ENCODE measurements at places on chromosomes 2 and 18.

DNA sequence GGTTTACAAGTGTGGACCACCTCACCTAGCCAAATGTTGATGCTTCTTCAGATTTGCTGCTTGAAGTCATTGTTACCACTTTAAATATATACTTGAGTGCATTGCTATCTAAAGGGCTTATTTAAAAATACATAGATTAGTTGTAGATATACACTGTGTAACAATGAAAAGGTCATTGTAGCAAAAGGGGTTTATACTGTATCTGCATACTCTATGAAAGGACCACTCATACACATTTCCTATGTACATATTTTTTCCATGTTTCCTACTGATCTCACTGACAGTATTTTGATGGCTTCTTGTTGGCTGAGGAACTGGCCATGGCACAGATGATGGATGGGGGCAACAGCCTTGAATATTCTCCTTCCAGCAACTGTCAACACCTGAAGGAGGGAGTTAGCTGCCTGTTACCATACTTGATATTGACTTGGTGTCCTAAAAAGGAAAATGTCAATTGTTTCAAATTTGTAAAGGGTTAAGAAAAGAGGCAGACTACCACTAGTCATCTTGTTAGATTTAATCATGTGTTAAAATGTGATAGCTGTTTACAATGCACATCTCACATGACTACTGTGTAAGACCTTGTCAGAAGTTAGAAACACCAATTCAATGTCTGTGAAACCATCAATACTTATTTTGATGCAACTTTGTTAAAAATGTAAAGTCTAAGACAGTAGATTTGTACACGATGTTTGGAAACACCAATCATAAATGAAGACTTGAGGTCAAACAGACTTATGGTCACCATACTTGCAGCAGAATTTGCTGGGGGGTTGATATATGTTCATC is 33.5 kb downstream of the RAB10 start:
- no peak for DNase-seq

DNA sequence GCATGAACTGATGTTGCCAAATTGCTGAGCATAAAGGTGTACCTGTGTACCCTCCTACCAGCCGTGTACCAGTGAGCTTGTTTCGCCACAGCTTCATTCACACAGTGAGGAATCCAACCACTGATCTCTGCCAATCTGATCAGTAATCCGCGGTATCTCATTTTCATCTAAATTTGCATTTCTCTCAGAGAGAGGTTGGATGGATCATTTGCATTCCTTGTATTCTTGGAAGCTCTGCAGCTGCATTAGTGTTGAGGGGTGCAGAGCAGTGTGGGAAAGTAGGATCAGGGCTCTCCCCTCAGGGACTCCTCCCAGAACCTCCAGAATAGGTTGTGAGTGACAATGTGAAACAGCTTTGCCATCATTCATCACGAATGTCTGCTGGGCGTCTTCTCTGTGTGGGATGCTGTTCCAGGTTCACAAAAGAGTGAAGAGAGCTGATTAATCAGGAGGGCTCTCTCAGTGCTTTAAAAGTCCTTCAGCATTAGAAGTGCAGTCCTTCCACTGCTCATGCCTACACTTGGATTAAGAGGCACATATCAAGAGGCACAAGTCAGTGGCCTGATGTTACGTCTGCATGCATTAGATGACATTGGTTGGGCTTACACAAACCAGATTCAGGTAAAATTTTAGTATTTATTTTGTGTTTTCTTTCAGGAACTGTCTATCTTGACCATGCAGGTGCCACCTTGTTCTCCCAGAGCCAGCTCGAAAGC is 7.5 kb downstream of the MOCOS start:
- DNase-seq = no peak

- no peak for DNase-seq
Measured at GRCh38 chr2:104872866-104873688, 19.2 kb downstream of the POU3F3 start.

- no peak for DNase-seq
Measured at GRCh38 chr2:144052083-144052482, 467.8 kb downstream of the ZEB2 start.

DNA sequence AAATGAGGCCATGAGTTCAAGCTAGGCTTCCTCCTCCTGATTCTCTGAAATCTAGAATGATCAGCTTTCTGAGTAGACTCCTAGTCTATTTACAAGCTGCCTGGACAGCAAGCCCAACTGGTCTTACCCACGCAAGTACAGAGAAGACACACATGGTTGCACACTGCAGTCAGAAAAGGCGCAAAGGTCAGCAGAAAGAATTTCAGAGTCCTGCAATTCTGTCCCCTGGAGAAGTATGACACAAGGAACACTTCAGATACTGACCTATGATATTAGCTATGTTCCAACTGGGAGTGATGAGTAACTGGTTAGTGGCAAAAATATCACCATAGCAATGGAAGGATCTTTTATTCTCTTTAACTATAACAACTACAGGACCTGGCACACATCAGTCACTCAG is 336.1 kb upstream of the PKDCC start:
- no peak for DNase-seq

GRCh38 chr2:230640540-230641011 is 72.1 kb upstream of the CAB39 start:
- DNase-seq = no peak

- no peak for DNase-seq
Measured at GRCh38 chr2:27729198-27729597, 42.3 kb upstream of the MRPL33 start.

GRCh38 chr2:25312958-25313710 is 28.6 kb downstream of the DNMT3A start:
- DNase-seq = no peak

DNA sequence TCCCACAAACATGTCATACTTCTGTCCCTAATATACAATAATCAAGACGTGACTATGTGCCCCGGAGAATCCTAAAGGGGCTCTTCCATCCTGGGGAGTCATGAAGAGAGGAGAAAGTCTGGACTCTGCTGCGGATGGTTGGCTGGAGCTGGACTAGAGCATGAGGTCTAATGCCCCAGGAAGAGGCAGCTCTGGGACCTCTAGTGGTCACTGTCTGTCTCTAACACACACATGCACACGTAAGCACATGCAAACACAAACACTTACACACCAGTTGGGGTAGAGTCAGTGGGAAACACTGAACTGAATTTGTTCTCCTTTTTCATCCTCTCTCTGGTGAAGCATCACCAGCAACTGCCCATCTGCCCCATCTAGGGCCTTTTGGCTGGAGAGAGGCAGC is 271.6 kb downstream of the TDRD15 start:
- DNase-seq = no peak

DNA sequence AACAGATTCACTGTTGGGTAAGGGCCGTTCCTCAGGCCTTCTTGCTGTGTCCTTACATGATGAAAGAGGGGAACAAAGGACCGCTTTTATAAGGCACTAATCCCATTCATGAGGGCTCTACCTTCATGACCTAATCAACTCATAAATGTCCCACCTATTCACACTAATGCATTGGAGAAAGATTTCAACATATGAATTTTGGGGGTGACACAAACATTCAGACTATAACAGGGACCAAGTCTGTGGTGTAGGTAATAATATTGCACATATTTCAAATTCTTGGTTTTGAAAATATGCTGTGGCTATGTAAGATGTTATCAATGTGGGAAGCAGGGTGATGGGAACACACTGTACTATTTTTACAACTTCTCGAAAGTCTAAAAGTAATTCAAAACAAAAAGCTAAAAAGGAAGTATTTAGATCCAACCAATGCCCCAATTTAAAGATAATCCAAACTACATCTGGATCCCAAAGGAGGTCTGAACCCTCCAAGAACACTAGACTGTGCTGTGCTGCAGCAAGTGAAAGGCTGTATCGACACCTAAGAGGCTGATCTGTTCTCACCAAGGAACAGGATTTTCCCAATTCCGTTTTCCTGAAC is 82.4 kb upstream of the TGIF1 start:
- no peak for DNase-seq

DNA sequence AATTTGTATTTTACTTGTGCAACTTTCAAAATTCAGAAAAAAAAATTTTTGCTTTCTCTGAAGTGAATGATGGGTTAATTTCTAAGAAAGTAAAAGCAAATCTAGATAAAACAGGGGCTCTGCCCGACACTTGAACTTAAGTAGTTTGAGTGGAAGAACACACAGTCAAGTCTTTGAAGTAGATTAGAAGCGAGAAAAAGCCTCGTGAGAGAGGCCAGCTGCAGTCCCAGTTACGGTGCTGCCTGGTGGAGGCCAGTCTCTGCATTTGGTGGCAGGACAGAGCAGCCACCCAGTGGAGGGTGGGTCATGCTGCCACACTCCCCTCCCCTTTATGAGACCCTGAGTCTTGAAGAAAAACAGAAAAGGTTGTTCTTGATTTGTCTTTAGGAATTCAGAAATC is 81.8 kb downstream of the INPP5D start:
- DNase-seq = no peak

DNA sequence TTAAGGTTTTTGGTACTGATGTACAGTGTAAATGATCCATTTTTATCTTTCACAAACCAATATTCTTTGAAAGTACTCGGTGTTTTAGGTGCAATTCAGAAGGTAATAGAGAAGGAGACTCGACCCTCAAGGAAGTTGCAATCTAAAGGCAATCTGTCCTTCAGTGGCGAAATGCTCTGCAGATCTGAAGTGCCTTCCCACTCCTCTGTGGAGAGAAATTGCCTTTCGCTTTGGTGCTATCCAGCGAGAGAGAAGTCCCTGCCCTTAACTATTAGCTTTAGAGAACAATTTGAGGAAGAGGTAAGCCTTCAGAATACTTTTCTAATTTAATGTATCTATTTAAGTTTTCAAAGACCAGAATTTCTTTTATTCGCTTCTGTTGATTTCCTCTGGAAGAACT is 371.8 kb upstream of the FANCL start:
- DNase-seq = no peak

DNA sequence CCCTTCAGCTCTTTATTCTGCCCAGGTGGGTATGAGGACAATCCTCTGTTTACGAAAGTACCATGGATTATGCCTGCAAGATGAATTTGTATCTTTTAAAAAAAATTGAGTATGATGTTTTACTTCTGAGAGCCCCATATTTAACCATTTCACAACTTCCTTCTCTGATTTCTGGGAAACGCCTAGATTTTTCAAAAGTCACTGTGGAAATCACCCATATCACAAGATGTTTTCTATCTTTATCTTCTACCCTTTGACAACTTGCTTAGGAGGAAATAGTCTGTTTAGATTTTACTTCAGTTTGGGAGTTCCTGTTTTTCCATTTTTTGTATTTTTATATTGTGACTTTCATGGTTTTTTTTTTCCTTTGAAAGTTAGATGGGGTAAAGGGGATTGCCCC is 53.0 kb downstream of the ICOS start:
- DNase-seq = no peak

DNA sequence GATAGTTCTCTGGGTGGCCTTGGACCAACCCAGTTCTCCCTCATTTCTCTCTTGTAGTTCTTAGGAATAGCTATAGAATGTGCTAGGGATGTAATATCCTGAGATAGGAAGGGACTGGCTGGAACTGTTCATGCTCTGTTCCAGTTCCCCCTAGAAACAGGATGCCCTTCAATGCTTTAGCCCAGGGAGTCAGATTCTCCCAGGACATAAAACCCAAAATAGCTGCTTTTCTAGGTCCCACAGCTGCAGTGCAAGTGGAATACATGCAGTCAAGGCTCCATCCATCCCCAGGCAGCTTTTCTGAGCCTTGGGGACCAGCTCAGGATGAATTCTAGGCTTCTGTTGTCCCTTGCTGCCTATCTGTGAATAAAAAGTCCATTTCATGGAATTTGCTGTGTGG is 257.3 kb upstream of the CTAGE1 start:
- no peak for DNase-seq

DNA sequence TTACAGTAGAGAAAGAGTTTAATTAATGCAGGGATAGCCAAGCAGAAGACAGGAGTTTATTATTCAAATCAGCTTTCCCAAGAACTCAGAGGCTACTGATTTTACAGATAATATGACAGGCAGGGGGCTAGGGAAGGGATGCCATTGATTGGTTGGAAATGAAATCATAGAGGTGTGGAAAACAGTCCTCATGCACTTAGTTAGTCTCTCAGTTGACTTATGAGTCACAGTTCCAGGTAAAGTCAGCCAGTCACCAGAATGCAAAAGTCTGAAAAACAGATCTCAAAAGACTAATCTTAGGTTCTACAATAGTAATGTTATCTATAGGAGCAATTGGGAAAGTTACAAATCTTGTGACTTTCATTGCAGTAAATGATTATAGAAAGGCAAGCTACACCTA is 676.4 kb upstream of the CHAC2 start:
- no peak for DNase-seq

DNA sequence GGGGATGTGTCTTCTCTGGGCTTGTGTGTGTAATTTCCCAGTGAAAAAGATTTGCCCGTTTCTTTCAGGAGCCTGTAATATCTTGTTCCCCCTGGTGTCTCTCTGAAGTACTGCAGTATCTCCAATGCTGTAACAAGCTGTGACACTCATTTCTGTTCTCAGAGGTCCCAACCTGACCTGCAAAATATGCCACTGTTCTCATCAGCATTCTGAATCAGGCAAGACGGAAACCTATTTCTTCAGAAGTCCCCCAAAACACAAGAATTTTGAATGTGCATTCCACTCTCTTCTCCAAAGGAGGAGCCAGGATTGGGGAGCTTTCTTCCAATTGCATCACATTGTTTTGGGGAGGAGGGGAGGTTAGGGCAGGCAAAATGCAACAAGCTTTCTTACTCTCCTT is 77.0 kb upstream of the CNGA3 start:
- DNase-seq = no peak

GRCh38 chr18:79664525-79665125 is 15.0 kb upstream of the CTDP1 start:
- no peak for DNase-seq

GRCh38 chr2:32484937-32485336 is 128.1 kb downstream of the BIRC6 start:
- no peak for DNase-seq

- DNase-seq = no peak
Measured at GRCh38 chr18:10892786-10893185, 256.6 kb downstream of the PIEZO2 start.

GRCh38 chr18:74411475-74411874 is 45.6 kb downstream of the DIPK1C start:
- DNase-seq = no peak

GRCh38 chr2:84938194-84938879 is 32.6 kb upstream of the KCMF1 start:
- DNase-seq = no peak

DNA sequence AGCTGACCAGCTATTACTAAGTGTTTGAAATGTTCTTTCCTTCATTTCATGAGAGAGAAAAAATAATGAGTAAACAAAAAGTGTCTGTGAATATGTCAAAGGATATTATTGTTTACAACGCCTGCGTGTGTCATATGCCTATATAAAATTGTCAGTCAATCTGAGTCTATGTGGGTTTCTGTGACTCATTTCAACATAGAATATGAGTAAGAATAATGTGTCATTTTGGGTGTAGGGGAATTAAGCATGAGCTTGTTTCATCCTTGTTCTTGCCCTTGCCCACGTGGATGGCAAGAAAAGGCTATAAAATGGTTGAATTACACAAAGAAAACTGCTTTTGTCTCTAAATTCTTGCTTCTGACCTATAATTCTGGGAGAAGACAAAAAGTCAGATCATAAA is 466.0 kb downstream of the PTH2R start:
- no peak for DNase-seq

DNA sequence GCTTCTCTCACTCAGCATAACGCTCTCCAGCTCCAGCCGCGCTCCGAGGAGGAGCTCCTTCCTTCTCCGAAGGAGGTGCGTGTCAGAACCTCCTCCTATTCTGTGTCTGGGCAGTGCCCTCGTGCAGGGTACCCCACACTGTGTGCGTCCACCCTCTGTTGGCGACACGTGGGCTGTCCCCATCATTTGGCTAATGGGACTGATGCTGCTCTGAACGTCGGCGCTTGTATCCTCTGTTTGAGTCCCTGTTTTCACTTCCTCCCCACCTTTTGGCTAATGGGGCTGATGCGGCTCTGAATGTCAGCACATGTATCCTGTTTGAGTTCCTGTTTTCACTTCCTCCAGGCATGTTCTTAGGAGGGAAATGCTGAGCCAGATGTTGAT is 22.2 kb downstream of the KCNG2 start:
- no peak for DNase-seq
